Activated naive CD4-positive, alpha-beta T cell treated with Interleukin-2 at 50 U/mL for 16 hours (primary cell): ENCODE measurements at places on chromosomes 6 and 20.

DNA sequence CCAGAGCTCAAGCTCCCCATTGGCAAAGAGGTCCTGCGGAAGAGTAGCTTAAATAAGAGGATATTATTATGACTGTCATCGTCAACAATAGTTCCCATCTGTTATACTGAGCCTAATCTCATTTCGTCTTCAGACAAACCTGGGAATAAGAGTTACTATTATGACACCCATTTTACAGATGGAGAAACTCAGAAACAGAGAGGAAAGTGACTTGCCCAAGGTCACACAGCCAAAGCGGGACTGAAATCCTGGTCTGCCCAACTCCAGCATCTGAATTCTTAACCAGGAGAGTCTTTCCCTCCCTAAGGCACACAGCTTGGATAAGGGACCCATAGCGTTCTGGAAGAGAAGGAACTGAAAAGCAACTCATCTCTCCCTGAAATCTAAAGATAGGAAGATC lies 23.4 kb downstream of the PTGIS start:
- no peak for DNase-seq

GRCh38 chr6:140256248-140256647 lies 881.8 kb upstream of the CITED2 start:
- DNase-seq = no peak

- no peak for DNase-seq
Measured at GRCh38 chr6:150289454-150290071, 79.2 kb upstream of the IYD start.

DNA sequence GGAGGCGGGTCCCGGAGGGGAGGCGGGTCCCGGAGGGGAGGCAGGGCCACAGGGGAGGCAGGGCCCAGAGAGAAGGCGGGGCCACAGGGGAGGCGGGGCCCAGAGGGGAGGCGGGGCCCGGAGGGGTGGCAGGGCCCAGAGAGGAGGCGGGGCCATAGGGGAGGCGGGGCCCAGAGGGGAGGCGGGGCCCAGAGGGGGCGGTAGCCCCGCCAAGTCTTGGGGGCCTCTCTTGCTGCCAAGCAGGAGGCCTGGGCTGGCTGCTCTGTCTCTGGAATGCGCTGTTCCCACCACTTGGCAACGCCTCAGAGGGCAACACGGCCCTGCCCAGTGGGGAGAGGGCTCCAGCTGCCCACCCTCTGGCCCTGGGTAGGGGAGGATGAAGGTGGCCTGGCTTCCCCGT lies 80.5 kb downstream of the YTHDF1 start:
- DNase-seq = no peak

- DNase-seq = no peak
Measured at GRCh38 chr6:105836889-105837288, 249.2 kb upstream of the PRDM1 start.

GRCh38 chr6:110881546-110882273 lies 7.1 kb downstream of the AMD1 start:
- no peak for DNase-seq

DNA sequence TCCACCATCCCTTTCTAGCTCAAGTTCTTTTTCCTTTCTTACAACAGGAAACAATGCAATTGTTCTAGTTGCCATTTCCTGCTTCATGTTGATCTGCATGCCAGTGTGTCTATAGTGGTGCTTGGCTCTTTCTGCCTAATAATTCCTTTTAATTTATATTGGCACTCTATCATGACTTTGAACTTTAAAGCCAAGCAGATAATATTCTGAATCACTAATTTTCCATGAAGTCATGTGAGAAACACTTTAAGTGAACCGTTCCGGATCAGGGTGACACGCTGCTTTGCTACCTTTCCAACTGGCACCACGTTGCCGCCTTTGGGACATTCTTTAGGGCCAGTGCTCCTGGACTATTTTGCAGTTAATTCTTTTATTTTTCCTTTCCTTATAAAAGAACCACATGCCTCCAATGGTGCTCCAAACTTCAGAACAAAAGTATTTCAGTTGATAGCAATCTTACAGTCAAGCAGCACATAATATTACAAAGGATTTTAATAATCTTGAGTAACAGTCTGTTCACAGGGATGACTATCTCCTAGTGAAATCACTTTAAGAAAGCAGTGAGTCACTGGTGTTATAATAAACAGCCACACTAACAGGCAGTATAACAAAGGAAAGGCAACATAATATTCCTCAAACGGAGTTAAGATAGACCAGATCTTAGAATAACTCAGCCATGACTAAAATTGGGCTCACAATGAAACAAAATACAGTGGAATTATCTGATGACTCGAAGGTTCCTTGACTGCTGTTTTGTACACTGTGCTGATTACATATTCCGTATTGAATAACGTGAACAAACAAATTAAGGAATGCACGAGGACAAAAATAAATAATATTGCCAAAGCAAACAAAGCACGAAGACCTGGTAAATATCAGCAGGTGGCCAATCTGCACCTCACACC lies 19.0 kb upstream of the BLOC1S5 start:
- no peak for DNase-seq

DNA sequence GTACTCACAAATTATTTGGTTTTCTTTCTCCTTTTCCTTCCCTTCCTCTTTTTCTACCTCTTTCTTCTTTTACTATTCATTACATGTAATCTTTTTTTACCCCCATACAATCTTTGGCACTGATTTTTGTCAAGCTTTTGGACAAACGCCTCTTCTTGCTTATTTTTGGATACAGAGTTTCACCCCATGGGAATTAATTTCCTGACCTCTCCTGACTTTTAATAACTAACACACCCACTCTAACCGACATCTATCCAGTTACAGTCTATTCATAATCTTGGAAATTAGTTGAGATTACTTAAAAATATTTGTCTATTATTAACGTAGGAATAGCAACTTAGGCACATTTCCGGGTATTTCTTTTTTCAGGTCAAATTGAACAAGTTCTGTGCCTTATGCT lies 101.2 kb downstream of the HDGFL1 start:
- no peak for DNase-seq

- no peak for DNase-seq
Measured at GRCh38 chr6:134454794-134455193, 136.9 kb upstream of the SGK1 start.

- peak; percentile 30 for DNase-seq
Measured at GRCh38 chr6:42292004-42292740, 74.5 kb upstream of the MRPS10 start.

DNA sequence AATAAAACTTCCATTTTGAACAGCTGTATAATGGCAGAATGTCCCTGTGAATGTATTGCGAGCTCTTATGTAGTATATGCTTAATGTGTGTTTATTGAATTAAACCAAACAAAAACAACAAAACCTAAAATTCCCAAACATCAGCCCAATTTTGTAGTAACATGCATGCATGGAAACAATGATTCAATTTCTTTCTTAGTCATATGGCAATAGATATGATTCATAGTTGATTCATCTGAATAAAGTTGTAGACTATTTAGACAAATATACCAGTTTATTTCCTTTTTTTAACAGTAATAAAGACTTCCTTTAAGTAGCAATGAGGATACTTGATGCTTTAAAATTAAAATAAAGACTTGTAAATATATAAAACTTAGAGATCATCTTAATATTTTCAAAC lies 670.6 kb downstream of the CD109 start:
- DNase-seq = no peak

GRCh38 chr6:149925253-149925973 lies 2.5 kb upstream of the RAET1G start:
- DNase-seq = no peak

DNA sequence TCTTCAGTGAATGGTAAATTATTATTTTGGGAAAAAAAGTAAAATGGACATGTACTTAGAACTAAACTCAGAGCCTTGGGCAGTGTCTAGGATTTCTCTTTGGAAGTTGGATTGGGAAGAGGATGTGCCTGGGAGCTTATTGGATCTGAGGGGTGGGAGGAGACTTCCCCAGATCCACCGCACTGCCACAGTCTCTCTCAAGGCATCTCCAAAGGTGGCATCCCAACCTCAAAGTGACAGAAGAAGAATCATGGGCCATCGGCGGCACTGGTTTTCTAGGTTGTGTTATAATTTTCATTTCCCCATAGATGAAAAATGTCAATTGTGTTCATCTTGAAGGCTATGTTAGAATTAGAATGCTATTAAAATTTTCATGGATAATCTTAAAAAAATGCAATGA lies 66.8 kb upstream of the CD93 start:
- no peak for DNase-seq

DNA sequence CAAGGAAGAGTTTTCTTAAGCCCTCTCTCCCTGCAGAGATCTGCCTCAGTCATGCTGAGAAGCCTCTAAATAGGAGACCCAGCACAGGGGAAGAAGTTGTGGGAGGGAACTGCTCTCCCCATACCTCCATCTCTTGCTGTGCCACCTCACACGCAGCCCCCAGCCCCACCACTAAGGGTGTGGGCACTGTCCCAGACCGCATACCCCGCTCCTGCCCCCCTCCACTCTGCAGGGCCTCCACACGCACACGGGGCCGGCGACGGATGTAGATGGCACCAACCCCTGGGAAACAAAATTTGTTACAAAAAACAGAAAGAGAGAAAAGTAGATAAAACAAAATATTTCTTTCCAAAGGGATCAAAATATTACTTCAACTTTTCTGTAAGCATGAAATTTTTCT lies 10.2 kb upstream of the CPNE1 start:
- no peak for DNase-seq

DNA sequence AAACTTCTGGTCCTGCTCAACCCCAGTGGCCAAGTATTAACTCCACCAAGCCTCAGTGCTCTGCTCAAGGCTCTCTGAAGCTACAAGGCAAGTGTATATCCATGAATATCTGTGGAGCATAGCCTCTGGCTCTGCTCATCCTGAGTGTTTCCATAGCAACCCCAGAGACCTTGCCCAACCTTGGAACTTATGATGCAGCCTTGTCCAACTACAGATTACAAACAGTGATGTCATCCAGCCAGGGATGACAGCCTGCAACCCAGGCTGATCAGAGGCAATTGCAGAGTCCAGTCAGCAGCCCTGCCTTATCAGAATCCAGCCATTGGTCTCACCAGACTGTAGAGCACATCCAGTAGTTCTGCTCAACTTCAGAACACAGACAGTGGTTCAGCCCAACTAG lies 65.5 kb upstream of the SPACA1 start:
- DNase-seq = no peak
